ENCODE measurements at places on chromosomes 4 and X.

DNA sequence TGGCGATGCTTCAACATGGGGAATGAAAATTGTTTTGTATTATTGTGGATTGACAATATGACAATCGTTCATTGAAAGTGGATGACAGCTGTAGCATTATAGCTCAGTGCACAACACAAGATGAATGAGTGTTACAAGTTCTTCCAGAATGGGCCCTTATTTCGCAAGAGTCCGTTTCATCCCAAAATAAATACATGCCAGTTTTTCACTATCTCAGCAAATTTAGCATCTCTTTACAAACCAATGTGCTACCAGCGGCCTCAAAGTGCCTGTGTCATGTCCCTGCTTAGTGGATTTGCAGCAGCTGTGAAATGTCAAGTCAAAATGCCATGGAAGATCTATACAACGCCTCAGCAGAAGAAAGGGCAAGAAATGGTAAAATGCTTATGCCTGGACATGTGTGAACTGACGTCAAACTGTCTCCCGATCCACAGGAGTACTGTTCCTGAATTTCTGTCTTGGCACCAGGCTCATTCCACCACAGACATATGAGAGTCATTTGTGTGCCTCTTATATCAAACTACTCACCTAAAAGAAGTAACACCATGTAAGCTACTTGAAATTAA, 109.6 kb downstream of the MAML3 start:
- DNase-seq: no peak

GRCh38 chr4:63757929-63758328, 651.3 kb downstream of the TECRL start:
- no peak for DNase-seq

DNA sequence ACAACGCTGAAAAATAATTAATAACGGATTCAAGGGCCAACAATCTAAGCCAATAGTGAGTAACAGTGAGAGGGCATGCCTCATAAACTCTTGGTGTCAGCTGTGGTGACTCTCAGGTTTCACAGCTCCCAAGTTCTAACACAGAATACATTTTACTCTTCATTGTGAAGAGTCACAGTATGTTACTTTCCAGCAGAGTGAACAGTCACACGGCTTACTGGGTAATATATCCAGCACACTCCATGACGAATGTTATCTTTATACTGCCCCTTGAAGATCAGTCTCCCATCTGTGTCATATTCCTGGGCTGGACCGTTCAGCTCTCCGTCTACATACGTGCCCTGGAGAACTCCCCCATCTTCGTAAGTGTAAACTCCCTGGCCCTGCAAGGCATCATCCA, 23.1 kb downstream of the SETD7 start:
- peak; percentile 34 for DNase-seq

- DNase-seq: no peak
These were observed 144.8 kb downstream of the ARAP2 start for GRCh38 chr4:36099509-36099908.

DNA sequence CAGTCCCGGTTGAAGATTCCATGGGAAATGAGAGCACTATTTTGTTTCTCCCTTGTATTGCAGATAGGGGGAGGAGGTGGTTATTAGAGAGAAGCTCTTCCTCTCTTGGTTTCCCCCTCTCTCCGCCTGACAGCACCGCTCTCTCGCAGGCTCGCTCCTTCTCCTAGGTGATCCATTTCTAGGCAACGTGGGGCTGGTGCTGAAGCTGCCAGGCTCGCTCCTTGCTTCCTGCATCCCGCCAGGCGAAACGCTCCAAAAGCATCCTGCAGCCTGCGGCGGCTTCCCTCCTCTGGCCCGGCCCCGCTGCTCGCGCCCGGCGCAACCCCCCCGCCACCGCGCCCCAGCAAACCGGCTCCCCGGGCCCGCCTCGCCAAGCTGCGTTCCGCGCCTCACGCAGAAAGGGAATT, at the start of gene GRID2:
Gene GRID2, plus strand, starts transcription at position 346 of the 407 bp plus-strand sequence.
- DNase-seq: peak; percentile 40

DNA sequence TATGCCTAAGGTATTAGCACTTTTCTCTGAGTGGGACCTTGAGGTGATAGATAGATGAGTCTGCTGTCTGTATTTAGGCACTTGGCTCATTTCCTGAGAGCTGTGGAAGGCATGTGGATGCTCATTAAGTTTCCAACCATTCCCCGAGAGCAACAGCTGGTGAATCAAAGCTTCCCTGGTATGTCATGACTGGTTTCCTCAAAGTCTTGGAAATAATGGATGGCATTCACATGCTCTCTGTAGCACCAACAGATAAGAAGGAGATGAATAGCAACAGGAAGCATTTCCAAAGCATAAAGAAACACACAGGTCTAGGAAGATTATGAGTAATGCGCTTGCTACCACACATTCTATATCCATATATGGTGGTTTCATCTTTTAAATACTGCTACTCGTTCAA, 118.3 kb upstream of the ETNPPL start:
- DNase-seq: no peak

DNA sequence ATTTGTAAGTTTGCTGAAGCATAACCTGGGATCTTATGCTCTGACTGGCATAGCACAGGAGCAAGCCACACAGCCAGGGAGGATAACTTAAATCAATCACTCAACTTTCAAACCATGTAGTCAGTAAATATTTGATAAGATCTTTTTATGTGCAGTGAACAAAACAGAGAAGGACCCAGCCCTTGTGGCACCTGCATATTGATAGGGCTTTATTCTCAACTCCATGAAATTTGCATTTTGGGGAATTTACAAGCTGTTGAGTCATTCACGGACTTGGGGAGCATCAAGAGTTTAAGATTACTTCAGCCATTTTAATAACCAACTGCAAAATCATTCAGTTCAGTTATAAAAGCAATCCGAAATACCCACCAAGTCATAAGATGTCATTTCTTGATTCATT, 122.6 kb downstream of the COMMD8 start:
- no peak for DNase-seq

GRCh38 chr4:78863254-78863869, 75.9 kb downstream of the PAQR3 start:
- DNase-seq: no peak

DNA sequence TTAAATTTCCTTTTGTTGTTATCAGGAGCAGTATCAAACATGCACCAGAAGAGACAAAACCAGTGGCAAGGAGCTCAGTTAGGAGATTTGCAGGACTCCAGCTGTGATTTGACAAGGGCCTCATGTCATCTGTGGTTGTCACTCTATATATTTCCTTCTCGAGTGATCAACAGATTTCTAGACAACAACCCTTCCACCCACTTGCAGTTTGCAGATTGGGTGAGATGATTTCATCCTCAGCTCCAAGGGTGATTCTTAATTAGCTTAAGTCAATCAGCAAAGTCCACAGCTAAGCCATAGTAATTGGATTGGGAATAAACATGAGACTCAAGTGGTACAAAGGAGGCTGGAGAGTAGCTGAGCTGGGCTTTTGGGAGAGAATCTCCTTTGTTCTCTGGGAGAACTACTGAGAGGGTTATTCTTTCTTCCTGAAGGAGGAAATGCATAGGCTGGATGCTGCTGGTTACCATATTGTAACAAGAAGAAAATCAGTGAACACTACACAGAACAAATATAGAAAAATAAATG, 192.8 kb downstream of the PPARGC1A start:
- no peak for DNase-seq

- DNase-seq: no peak
These were observed 61.7 kb upstream of the CAMK2D start for GRCh38 chr4:113823291-113823659.

GRCh38 chr4:38611676-38612075, 52.3 kb upstream of the KLF3 start:
- DNase-seq: no peak

GRCh38 chr4:106021737-106022410, 126.6 kb downstream of the NPNT start:
- no peak for DNase-seq

DNA sequence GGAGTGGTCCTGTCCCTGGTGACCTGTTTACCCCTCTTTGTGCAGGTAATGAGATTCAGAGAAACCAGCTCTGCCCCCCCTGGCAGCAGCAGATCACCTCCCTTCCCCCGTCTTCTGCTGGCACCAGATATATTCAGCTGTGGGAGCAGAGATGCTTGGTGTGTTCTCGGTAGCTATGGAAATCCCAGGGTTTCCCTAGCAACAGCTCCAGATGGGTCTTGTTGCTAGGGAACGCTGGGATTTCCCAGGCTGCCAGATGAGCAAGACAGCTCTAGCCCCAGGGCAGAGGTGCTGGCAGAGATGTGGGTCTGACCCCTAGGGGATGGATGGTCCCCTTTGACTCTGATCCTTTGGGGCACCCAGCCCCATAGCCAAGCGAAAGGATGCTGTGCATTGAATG, 20.2 kb downstream of the CETN2 start:
- DNase-seq: peak; percentile 64

DNA sequence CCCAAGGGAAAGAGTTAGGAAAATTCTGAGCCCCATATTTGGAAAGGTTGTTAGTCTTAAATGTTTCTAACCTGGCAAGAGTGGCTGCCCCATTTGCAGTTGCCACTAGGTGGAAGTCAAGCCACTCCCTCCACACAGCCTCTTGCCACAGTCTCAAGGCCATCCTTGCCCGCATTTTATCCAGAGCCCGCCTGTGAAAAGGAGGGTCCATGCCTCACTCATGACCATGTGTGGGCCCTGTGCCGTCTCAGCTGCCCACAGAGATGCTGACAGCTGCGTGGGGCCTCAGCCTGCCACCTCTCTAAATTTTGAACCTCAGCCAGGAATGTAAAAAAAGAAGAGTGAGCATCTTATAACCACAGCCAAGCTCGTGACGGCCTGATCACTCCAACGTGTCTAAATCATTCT, 201.5 kb upstream of the FAM241A start:
- peak; percentile 20 for DNase-seq
